ENCODE measurements at places on chromosomes 13 and 19.

DNA sequence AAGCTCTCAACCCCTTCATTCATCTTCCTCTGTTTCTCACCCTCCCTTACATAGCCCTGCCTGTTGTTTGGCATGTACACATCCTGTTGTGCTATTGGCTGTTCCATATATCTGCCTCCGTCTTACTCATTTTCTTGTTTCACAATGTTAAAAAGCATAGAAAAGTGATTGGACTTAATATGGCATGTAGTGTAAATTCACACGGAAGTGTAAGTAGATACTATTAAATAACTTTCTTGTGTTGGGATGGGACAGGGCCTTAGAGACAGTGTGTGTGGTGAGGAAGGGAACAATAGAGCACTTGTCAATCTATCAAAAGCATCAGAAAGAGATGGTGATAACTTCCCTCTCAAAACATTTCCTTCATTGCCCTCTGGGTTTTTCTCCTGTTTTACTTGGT, 12.3 kb downstream of the LMO7 start:
- no peak for DNase-seq

DNA sequence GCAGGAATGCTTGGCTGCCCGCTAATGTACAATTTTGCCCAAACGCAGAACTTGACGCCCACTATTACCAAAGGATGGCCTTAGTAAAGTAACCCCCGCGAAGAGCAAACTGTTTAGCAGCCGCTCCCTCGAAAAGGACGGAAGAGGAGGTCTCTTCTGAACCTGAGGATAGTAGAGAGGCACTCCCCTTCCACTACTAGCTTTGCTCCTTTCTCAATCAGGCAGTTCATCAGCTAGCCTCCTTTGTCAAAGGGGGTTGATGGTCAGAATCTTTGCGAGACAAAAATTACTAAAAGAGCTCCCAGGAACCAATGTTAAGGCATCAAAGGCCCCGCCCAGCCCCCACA, 534 bp downstream of the CAB39L start:
- peak; percentile 17 for DNase-seq

DNA sequence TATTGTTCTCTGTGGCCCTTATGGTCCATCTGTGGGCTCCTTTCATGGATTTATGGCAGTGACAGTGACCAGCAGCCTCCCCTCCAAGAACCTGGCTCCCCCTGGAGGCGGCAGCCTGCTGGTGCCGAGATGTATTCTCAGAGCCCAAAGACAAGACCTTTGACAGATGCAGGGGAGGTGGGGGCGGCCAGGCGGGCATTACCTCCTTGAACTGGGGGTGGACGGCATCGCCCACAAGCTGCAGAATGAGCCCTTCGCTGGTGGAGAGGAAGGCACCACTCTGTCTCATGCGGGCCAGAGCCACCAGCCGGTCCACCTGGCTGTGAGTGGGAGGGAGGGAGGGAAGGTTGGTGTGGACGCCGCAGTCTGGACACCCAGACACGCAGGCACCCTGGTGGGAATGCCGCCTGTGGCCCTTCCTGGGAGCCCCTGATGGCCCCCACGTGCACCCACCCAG, 6.6 kb downstream of the ISOC2 start:
- peak; percentile 17 for DNase-seq

DNA sequence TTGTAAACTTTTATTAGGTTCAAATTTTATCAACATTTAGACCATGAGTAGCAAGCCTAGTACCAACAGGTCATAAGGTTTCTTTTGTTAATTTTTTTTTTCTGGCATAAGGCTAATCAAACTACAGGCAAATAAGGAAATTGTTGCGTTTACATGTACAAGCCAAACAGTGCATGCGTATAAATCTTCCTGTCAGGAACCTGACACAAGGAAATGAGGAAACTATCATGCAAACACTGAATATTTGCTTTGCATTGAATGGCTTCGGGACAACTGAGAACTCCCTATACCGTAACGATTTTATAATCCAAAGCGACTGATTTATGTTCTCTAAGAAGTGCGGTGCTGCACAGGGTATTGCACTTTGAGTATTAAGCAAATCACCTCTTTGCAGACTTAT, 133.0 kb upstream of the TRPC4 start:
- peak; percentile 13 for DNase-seq

- DNase-seq = no peak
Observed at GRCh38 chr13:44573071-44573470, 3.1 kb downstream of the TSC22D1 start.

DNA sequence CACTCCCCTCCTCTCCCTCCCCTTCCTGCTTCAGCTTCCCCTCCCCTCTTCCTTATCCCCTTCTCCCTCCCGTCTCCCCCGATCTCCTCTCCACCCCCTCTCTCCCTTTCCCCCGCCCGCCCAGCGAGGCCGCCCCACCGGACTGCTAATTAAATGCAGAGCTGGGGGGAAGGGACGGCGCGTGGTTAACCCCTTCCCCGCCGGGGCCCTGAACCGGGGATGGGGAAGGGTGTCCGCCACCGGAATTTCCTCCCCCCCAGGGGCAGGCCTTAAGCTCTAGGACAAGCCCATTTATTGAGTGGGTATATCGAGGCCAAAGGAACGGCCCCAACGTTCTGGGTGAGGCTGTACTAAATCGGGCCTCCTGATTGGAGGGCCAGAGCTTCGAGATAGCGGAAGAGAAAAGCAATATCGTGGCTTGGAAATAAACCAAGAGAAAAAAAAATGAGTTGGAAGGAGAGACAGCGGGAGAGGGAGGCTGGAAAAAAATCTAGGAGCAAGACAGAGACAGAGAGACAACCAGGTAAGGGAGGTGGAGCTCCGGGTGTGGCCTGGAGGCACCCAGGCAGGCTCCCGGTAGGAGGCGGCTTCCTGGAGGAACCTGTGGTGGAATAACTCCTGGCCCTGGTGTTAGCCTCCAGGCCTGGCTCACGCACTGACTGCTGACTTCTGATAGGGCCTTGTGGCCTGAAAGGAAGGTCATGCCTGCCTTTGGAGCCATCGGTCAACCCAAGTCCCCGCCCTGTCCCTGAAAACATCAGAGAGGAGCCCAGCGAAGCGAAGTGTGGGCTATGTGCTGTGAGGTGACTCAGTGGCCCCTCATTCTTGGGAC, 11.6 kb upstream of the JUND start:
- DNase-seq = no peak

GRCh38 chr19:10110972-10111317, 548 bp upstream of the P2RY11 start:
- DNase-seq = no peak

DNA sequence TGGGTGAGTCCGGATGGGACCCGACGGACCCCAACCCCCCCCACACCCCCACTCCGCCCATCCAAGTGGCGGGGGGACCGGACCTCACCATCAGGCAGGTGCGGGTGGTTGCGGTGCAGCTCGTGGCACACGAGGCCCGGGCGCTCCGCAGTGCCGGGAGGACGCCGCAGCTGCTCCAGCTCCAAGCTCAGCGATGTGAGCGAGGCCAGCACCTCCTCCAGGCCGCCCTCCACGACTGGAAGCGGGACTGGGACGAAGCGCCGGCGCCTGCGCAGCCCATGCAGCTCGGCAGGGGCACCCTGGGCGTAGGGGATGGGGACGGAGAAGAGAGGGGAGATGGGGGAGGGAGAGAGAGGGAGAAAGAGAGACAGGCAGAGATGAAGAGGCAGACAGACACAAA, 30.1 kb upstream of the OLFM2 start:
- DNase-seq = no peak

GRCh38 chr19:50719566-50719965, at the start of gene SHANK1:
TSS of gene SHANK1 (minus strand) at chr19:50719802. CDS start at chr19:50716919, 2,883 bp downstream.
- DNase-seq = no peak

GRCh38 chr13:58994077-58994476, 1169.7 kb downstream of the DIAPH3 start:
- DNase-seq = no peak

DNA sequence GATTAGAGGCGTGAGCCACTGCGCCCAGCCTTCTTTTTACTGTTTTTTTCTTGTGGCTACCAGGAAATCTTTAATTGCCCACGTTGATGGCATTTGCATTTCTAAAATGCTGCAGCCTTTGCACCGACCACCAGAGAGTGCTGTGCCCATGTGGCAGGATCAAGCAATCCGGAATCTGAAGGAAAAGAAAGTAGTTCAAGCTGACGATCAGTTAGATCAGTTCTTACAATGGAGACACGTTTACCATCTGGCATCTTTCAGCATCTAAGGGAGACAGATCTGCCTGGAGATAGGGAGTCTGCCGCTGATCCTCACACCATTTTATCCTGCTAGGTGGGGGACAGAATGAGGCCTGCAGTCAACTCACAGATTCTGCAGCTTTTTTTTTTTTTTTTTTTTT, 19.9 kb downstream of the TINCR start:
- DNase-seq = peak; percentile 10

DNA sequence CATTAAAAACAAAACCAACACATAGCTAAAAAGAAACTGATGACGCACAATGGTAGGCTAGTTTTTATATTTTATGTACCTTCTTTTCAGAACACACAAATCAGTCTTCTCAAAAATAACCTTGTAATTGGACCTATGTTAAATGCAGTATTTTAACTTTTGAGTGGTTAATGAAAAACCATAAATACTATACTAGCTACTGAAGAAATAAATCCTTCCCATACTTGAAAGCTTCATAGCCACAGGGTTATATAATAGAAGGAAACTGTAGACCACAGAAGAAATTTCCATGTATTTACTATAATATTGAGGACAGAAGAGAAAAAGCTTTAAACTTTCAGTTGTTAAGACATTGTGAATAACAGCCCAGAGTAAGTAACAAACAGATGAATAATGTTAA, 1094.3 kb upstream of the SLC10A2 start:
- no peak for DNase-seq

- no peak for DNase-seq
Observed at GRCh38 chr19:47370045-47370611, 21.0 kb downstream of the DHX34 start.

GRCh38 chr19:20513189-20513904, 52.2 kb downstream of the ZNF737 start:
- DNase-seq = no peak

DNA sequence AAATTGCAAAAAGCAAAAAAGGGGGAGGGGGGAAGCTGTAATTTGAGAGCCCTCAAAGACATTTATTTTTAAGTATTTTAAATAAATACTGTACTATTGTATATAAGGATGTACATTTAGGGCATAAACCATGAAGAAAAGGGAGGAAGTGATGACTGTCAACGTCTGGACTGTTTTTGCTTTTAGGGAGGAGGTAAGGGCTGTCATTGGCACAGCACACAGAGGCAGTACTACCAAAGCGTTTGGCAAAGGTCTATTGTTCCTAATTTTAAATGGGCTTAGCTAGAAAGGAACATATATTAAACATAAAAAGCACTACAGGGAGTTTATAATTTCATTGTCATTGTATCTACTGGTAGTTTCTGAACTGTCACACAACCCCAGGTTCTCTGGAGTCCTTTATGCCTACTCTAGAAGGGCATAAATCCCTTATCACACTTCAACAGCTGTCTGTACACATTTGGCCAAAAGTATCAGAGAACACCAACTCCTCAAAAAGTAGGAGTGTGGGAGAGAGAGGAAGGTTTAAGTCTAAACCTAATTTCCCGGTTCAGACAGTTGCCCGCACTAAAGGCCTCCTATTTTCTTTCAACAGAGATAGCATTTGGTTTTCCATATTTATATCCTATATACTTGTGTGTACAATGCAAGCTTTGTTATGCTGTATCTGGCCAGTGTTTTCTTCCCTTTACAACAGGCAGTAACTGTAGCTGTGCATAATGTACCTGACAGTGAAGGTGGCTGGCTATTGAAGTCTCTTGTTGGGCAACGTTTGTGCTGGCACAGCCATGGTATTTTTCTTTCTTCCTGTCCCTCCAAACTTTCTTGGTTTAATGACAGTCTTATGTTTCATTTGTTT, 406.2 kb downstream of the KLF5 start:
- DNase-seq = no peak

DNA sequence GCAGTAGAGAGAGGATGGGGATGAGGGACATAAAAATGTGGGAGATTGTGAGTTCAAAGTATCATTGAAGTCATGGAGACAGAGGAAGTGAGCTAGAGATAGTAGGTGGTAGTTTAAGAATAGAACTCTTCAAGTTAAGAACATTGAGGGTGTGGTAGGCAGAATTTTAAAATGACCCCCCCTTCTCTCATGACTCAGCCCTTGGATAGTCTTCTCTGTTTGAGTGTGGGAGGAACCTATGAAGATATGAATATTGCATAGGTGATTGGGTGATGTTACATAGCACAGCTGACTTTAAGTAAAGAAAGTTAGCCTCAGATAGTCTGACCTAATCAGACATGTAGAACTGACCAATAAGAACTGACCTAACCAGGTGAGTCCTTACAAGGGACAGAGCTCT, 418.6 kb downstream of the FOXO1 start:
- no peak for DNase-seq

- DNase-seq = no peak
Observed at GRCh38 chr13:72025836-72026235, 158.8 kb upstream of the DACH1 start.

DNA sequence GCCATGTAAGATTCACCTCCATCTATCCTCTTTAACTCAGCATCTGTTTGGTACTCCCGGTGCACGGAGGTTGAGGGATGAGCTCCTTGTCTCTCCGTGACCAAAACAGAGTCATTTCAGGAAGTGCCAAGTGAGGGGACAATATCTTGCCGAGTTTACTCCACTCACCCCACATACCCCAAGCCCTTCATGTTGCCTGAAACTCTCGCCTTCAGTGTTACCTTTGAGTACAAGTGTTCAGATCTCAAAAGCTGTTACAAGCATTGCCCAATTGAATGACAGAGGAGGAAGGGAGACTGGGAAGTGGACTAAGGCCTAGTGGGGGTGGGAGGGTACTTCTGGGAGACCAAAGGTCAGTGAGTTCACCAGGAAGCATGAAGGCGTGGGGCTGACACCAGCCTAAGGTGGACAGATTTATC, 6.0 kb upstream of the SIGLEC12 start:
- DNase-seq = no peak

GRCh38 chr13:51479199-51479523, 26.3 kb upstream of the INTS6 start:
- DNase-seq = no peak

DNA sequence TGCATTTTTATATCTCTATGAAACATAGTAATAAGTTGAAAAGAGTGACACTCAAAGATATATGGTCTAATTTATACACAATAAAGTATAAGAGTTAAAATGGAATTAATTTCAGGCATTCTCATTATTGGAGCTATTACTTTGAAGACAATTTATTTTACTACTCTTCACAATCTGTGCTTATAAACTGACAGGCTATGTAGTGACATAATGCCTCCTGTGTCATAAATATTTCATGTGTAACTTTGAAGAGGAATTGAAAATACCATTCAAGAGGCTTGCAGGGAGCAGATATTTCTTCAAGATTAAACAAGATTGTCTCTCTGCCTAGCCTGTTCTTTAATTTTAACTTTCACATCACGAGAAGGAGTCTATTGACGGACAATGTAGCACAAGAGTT, 1881.5 kb upstream of the PCDH20 start:
- no peak for DNase-seq

Data from NCI-H345 (cell line).